HFFc6 (cell line): ENCODE measurements at places on chromosomes 7 and 10.

GRCh38 chr10:34228066-34228465, 587.0 kb downstream of the PARD3 start:
- no peak for DNase-seq

- DNase-seq: no peak
Measured at GRCh38 chr10:47323636-47324296, 1.5 kb downstream of the GDF2 start.

DNA sequence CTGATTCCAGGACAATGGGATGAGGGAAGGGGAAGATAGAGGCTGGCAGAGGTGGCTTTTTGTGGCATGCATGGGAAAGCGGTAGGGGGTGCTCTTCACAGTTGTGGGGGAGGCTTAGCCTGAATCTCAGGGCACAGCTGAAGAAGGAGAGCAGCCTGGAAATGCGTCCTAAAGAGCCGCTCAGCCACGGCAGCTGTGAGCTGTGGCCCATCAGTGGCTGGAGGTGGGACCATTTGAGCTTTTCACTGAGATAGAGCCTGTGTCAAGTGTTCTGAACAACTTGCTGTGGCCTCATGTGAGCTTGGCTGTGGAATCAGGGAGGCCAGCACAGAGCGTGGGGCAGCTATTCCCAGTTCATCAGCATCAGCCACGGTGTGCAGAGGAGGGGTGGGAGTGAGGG, 100.3 kb upstream of the INSYN2A start:
- no peak for DNase-seq

GRCh38 chr7:33400214-33400538, 270.8 kb downstream of the BBS9 start:
- DNase-seq: no peak

GRCh38 chr10:119737823-119738222, 12.0 kb downstream of the INPP5F start:
- peak; percentile 81 for DNase-seq

DNA sequence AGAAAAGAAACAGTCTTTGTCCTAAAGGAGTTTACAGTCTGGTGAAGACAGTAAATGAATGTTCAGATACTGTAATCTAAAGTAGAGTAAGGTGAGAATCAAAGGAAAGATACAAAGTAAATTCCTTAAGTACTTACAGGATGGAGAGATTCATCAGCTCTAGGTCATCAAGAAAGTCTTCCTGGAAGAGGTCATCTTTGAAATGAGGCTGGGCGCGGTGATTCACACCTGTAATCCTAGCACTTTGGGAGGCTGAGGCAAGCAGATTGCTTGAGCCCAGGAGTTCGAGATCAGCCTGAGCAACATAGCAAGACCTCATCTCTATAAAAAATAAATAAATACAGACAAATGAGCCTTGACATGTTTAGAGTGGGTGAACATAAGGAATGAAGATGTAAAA, 18.3 kb downstream of the FHIP2A start:
- DNase-seq: no peak
